ENCODE measurements at places on chromosomes 4 and X.

DNA sequence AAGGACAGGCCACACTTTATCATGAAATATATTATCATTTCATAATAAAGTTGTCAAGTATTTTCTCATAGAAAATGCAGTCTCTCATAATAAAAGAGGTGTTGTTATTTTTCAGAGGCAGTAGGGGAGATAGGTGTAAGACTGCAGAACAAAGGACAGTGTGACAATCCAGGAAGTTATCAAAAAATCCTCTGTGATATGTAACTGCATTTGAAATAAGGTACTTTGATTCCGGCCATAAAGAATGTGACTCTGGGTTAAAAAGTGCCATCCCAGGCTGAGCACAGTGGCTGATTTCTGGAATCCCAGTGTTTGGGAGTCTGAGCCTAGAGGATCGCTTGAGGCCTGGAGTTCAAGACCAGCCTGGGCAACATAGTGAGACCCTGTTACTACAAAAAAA is 37.6 kb upstream of the TMPRSS11B start:
- no peak for DNase-seq

- no peak for DNase-seq
These were observed 497.5 kb downstream of the KCNIP4 start for GRCh38 chr4:21451032-21451431.

- DNase-seq: no peak
These were observed 504.6 kb downstream of the IQCM start for GRCh38 chr4:149311076-149311475.

GRCh38 chr4:88891636-88892035 is 165.3 kb downstream of the FAM13A start:
- no peak for DNase-seq

DNA sequence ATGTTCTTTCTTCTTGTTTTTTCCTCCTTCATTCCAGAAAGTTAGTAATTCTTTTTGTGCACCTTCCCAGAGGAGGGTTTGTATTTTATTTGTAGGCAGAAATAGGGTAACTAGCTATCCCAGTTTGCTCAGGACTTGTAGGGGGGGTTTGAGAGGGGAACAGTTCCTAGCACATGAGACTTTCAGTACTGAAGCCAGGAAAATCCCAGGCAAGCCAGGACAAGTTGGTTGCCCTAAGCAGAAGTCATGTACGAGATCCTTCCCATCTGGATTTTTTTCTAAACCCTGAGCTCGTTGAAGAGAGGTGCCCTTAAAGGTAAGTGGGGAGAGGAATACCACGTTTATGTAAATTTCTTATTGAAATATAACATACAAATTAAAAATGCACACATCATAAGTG is 15.6 kb upstream of the TAB3 start:
- DNase-seq: no peak

DNA sequence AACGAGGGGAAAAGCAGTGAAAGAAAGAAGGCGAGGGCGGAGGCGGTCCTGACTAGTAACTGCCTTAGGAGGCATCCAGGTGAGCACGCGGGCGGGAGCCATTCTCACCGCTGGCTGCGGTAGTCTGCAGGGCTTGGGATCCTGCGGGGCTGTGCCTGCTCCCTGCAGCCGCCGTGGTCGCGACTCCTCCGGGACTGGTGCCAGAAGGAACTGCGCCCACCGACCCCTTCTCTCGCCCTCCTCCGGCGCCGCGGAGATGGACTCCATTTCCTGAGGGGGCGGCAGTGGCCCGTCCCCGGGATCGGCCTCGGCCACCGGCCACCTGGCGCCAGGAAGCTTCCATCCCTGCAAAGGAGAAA is 543 bp downstream of the NFXL1 start:
- peak; percentile 12 for DNase-seq

DNA sequence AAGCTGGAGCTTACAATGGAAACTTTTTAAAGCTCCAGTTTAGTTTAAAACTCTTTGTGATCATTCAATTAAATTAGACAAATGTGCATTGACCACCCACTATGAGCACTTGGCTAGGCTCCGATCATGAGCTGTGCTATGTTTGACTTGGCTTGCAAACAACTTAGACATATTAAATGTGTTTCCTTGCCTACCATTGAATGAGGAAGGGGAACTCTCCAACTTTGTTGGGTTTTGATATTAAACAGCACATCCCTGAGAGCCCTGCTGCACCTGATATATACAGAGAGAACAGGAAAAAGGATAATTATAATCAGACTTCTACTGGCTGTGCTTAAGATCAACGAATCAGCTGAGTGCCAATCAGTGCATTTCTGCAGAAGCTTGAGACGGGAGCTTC is 71.4 kb upstream of the ADGRL3 start:
- no peak for DNase-seq

- DNase-seq: no peak
These were observed 208.9 kb downstream of the NWD2 start for GRCh38 chr4:37453281-37453998.

DNA sequence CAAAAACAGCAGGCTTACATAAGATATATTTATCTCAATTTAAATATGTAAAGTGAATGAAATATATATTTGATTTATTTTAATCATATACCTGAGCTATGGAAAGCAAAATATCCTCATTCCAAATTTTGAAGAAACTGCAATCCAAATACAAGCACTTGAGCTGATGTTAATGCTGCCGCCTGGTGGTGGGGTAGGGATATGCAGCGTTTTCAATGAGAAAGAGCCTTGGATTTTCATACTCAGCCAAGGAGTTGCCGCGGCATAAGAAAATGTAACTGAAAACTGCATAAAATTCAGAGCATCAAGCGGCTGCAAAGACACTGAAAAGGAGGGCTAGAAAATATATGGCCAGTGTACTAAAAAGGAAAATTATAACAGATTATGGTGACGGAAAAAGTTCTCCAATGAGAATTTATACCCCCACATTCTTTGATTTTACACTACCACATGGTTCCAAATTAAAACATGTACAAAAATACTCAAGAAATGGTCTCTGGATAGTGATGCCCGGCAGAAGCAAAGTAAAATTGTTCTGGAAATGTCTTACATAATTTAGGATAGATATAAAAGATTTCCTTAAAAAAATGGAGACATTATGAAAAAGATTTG is 660.3 kb upstream of the PITX2 start:
- DNase-seq: peak; percentile 2

DNA sequence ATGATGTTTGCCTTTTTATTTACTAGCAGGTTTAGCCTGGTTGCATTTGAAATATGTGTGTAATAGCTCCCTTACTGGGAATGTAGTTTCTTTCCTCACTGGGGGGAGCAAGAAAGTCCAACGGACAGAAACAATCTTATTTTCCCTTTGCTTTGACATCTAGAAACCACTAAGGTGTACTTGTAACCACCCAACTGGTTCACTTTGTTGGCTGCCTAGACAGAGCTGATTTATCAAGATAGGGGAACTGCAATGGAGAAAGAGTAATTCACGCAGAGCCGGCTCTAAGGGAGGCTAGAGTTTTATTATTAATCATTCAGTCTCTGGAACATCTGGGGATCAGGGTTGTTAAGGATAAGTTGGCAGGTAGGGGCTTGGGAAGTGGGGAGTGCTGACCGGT is 30.3 kb downstream of the XG start:
- no peak for DNase-seq

GRCh38 chr4:13981499-13981898 is 354.0 kb upstream of the BOD1L1 start:
- no peak for DNase-seq

GRCh38 chrX:6026980-6027379 is 201.7 kb downstream of the NLGN4X start:
- no peak for DNase-seq

DNA sequence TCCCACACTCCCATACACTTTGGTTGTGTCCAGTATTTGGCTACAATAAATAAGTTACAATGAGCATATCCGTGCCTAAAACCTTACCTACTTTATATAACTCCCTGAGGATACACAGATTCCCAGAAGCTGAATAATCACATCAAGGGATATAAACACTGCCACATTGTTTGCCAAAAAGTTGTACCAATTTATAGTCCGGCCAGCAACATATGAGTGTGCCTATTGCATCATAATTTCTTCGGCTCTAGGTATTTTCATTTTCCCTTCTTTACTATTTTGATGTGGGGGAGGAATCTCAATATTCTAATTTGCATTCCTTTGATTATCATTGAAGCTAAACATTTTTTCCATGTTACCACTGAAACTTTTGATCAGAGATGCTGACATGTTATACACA is 146.4 kb downstream of the PCDH19 start:
- DNase-seq: no peak

- no peak for DNase-seq
These were observed 824 bp downstream of the TBC1D14 start for GRCh38 chr4:6910340-6910959.

DNA sequence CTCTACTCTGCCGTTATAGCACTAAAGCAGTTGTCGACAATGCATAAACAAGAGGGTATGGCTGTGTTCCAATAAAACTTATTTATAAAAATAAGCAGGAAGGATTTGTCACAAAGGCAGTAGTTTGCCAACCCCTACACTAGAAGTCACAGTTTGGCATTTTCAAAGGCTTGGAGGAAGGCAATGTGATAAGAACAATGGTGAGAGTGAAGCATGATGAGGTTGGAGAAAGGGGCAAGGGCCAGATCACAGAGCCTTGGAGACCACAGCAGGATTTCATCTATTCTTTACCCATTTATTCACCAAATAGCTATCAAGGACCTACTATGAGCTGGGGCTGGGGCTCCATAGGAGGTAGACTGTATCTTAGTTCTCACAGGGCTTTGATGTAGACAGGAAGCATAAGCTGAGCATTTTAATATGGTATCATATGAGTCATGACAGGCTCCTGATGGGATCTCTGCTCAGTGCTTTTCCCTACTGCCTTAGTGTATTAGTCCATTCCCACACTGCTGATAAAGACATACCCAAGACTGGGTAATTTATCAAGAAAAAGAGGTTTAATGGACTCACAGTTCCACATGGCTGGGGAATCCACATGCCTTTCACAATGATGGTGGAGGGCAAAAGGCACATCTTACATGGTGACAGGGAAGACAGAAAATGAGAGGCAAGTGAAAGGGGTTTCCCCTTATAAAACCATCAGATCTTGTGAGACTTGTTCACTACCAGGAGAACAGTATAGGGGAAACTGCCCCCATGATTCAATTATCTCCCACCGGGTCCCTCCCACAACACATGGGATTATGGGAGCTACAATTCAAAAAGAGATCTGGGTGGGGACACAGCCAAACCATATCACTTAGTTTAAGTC is 58.9 kb downstream of the PPM1K start:
- DNase-seq: no peak

DNA sequence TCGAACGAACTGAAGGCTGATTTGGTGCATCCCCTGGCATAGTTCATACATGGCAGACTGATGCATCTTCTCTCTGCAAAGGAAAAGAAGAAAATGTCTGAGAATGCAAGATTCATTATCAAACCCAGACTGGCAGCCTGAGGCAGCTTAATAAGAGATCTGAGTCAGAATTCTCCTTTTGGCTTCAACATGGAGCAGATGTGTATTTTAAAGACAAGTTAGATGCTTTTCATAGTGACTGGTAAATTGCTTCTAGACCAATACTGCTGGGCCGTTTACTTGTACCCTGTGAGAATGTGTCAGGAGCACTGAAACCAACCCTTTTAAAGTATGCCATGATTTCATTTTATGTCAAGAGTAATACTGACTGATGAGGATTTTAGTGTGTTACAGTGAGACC is 322.0 kb downstream of the NR3C2 start:
- no peak for DNase-seq

GRCh38 chrX:43969504-43970501 is 3.4 kb downstream of the NDP start:
- DNase-seq: no peak

- DNase-seq: no peak
These were observed 245.5 kb downstream of the GPAT3 start for GRCh38 chr4:83781434-83781833.

- DNase-seq: no peak
These were observed 966 bp upstream of the KIAA0232 start for GRCh38 chr4:6781561-6781960.

DNA sequence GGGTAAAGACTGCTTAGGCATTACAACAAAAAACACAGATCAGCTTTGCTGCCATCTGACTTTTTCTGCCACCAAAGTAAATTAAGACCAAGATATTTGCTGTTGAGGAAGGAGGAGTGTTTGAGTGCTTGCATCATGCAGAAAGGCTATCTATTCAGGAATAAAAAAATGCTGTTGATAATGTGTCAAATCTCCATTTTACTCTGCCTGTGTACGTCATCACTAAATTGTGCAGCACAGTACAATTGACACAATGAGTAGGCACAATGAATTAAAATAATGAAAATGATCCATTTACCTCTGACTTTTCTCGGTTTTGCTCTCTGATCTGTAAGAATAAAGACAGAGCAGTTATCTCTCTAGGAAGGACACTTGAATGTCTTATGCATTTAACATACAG is 56.3 kb downstream of the NKX6-1 start:
- no peak for DNase-seq

DNA sequence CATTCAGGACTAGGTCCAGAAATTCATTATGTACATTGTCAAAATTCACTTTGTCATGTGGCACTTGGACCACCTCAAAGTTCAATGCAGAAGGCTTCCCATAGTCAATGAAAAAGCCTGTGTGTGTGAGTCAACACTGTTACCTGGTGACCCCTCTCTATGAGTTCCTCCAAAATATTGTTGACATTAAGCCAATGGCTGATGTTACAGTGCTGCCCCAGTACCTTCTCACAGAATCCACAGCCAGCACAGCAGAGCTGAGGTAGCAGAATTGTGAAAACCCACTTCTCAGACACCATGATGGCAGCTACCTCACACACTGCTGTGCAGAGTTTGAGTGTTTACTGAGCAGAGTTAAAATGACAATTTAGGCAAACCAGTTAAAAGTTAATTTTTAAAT is 22.4 kb upstream of the UGT2B4 start:
- no peak for DNase-seq

GRCh38 chr4:83272900-83273299 is 11.7 kb downstream of the COQ2 start:
- no peak for DNase-seq

DNA sequence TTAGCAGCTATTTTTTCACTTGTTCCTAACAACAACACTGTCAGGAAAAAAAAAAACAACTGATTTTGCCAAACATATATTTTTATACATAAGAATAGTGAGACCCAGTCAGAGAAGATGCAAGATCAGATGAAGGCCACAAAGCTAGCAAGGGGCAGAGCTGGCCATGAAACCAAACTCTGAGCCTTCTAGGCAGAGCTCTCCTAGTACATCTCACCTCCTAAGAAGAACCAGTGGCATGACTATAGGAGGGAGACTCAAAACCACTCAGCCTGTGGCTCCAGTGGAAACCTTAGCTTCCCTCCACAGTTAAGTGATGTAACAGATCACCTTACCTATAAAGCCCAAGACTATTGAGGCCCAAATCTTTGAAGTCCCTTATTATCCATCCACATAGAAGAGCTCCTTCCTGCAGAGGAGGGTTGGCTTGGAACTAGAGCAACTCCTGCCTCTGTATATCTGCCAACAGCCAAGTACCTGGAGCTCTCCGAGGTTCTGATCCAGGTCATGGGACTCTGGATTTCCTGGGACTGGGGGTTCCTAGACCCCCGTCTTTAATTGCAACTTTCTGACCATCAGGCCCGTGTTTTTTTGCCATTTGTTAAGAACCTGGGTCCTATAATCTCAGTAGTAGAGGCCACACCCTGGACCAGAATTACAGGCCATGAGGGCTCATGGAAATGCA is 136.5 kb downstream of the SH3KBP1 start:
- DNase-seq: no peak

- no peak for DNase-seq
These were observed 1390.0 kb downstream of the STIM2 start for GRCh38 chr4:28250646-28251045.

GRCh38 chr4:150582873-150583286 is 929 bp downstream of the MAB21L2 start:
- DNase-seq: no peak

Measured in T-helper 2 cell (primary cell).